ENCODE measurements at places on chromosomes 7 and 10.

DNA sequence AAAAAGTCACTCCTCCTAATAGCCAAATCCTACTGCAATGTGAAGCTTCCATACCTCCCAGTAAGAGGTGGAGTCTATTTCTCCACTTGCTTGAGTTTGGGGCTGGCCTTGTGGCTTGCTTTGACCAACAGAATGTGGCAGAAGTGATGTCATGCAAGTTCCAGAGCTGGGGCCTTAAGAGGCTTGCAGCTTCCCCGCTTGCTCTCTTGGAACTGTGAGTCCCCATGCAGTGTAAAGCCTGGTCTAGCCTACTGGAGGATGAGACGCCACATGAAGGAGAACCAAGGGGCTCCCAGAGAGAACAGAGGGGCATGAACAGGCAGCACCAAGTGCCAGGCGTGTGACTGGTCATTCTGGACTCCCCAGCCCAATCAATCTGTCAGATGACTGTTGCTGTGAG, 58.6 kb upstream of the OPALIN start:
- DNase-seq, result no peak

GRCh38 chr7:44541-44896, 147.9 kb upstream of the FAM20C start:
- DNase-seq, result no peak

- no peak for DNase-seq
These were observed 258.2 kb downstream of the FRMD4A start for GRCh38 chr10:14072541-14072940.

- no peak for DNase-seq
These were observed 54.3 kb upstream of the ZNF800 start for GRCh38 chr7:127446842-127447241.

DNA sequence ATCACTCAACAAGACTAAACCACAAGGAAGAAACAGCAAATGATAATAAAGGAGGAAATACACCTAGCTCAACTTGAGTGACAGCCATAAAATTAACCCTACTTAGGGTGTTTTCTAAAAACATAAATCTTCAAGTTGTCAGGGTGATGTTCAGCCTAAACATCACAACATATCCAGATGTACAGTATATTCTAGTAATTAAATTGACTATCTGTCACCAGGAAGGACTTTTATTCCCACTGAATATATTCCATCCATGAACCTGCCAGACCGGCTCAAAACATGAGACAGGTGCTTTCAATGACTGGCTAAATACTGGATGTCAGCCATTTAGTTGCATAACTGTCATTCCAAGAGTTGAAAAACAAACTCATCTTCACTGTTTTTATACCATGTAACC, 298.1 kb upstream of the NEBL start:
- DNase-seq, result no peak

DNA sequence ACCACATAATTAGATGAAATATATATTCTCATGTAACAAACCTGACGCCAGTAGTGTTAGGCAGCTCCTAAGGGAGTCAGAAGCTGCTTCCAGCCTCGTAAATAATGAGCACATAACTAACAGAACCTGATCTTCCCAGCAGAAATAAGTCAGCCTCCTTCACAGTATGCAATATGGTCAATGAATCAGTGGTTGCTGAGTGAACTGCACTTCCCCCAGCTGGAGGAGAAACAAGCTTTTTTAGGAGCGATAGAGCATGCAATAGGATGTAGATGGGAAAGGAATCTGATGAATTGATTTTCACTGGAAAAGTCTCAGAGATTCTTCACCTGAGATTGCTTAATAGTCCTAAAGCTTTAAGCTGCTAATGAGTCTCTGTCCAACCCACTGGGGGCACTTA, 337.2 kb upstream of the LRGUK start:
- no peak for DNase-seq

DNA sequence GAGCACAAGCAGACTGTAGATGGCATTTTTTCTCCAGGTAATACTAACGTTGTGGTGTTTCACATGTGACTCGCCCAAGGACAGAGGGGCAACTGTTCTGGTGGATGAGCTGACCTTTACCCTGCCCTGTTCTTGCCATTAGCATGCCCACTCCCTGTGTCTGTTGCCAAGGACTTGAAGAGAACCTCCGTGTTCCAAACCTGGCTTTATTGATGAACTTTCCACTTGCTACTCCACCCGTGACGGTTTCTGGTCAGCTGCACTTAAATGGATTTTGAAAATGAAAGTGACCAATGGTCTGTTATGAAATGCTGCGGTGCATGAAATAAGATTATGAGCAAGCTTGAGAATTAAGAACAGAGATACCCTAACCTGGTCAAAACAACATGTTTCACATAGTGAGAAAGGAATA, 30.4 kb downstream of the LRRC4 start:
- DNase-seq, result no peak

DNA sequence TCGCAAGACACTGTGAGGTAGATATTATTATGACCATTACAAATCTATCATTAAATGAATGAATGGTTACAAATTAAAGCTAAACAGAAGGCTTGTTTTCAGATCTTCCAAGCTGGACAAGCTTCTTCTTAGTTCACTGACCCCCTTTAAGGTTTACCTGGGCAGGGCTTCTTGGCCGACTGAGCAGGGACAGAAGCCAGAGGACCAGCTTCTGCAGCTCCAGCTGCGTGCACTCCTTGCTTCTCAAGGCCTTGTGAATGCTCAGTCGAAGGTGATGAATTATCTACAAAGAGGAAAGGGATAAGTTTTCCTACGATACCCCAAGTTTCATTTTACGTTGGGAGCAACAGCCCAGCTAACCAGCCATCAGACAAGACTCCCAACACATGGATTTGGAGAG, 9.3 kb downstream of the ZC3HAV1L start:
- DNase-seq, result no peak
